Amniotic epithelial cell (primary cell): ENCODE measurements at places on chromosomes 6 and 20.

DNA sequence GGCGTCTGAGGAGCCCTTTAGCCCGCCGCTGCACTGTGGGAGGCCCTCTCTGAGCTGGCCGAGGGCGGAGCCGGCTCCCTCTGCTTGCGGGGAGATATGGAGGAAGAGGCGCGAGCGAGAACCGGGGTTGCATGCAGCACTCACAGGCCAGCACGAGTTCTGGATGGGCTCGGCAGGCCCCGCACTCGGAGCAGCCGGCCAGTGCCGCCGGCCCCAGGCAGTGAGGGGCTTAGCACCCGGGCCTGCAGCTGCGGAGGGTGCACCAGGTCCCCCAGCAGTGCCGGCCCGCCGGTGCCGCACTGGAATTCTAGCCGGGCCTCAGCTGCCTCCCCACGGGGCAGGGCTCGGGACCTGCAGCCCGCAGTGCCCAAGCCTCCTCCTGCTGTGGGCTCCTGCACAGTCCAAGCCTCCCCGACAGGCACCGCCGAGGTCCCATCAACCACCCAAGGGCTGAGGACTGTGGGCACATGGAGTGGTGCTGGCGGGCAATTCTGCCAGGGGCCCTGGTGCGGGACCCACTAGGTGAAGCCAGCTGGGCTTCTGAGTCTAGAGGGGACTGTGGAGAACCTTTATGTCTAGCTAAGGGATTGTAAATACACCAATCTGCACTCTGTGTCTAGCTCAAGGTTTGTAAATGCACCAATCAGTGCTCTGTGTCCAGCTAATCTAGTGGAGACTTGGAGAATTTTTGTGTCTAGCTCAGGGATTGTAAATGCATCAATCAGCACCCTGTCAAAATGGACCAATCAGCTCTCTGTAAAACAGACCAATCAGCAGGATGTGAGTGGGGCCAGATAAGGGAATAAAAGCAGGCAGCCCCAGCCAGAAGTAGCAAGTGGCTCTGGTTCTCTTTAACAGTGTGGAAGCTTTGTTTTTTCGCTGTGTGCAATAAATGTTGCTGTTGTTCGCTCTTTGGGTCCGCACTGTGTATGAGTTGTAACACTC lies 329.7 kb upstream of the JARID2 start:
- no peak for DNase-seq

- DNase-seq, result peak; percentile 63
These were observed 52.2 kb downstream of the JARID2 start for GRCh38 chr6:15297895-15298590.

GRCh38 chr20:41352666-41353065 lies 12.0 kb downstream of the LPIN3 start:
- DNase-seq, result no peak

GRCh38 chr6:16092140-16092539 lies 36.7 kb upstream of the MYLIP start:
- DNase-seq, result no peak

- peak; percentile 71 for DNase-seq
These were observed 54.4 kb upstream of the CCDC28A start for GRCh38 chr6:138719011-138719635.

GRCh38 chr6:30828027-30828962 lies 56.0 kb upstream of the DDR1 start:
- DNase-seq, result peak; percentile 86

- no peak for DNase-seq
These were observed 168.5 kb downstream of the SCP2D1 start for GRCh38 chr20:18981962-18982539.

- DNase-seq, result no peak
These were observed 93.3 kb upstream of the GCM1 start for GRCh38 chr6:53241938-53242337.

- peak; percentile 30 for DNase-seq
These were observed 3.1 kb downstream of the MMP9 start for GRCh38 chr20:46011631-46012482.

- DNase-seq, result peak; percentile 81
These were observed 32.7 kb upstream of the FAM83B start for GRCh38 chr6:54813892-54814291.

DNA sequence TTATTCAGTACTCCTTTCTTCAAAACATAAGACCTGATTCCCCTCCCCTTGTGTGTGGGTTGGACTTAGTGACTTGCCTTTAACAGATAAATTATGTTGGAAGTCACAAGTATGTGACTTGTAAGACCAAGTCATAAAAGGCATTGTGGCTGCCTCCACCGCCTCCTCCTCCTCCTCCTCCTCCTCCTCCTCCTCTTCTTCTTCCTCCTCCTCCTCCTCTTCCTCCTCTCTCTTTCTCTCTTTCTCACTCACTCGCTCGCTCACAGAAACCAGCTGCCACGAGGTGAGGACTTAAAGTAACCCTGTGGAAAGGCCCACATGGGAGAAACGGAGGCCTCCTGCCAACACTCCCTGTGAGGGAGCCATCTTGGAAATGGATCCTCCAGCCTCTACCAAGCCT lies 64.0 kb downstream of the NCR2 start:
- DNase-seq, result no peak

GRCh38 chr6:167113047-167113754 lies 9.7 kb upstream of the CCR6 start:
- no peak for DNase-seq

DNA sequence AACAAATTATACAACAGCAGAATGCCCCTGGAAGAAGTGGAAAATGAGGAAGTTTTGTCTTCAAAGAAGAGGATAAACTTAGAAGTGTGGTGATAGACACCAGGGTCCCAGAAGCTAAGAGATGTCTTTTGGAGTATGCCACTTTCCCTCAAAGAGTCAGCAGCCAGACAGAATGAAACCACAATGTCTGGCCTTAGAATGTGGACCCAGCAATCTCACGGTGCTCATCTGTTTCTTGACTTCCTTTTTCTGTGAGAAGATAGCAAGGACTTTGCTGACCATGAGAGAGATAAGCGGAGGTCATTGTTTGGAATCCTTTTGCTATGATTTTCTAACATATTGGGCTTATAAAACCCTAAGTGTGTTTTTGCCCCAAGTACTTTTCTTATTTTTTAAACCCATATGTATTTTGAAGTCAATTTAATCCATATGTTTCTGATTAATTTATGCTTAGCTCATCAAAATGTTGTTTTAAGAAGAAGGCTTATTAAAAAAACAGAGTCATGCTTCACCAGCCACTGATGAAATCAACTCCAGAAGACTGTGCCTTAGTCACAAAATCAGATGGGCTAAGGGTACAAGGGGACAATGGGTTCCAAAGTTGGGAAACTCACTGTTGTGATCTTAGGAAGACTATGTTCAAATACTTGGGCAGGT lies 451.2 kb upstream of the JAG1 start:
- DNase-seq, result no peak

DNA sequence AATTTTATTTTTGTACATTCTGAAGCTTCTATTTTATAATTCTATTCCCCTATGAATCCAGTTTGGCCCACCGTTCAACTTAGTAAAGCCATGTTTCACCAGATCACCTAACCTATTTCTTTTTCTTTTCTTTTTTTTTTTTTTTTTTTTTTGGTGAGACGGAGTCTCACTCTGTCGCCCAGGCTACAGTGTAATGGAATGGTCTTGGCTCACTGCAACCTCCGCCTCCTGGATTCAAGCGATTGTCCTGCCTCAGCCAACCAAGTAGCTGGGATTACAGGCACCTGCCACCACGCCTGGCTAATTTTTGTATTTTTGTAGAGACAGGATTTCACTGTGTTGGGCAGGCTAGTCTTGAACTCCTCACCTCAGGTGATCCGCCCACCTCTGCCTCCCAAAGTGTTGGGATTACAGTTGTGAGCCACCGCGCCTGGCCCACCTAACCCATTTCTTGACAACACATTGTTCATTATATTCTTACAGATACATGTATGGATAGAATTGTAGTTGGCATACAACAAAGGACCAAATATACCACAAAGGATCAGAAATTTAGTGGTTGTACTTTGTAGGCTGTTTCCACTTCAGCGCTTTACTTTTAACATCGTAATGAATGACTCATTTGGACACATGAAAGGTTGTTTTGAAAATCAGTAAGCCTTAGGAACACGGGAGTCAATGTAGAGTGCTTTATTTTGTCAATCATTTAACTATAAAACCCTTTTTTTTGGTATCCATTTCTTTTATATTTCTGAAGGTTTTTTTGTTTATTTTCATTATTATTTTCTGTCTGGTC lies 63.2 kb downstream of the GJA1 start:
- peak; percentile 63 for DNase-seq

DNA sequence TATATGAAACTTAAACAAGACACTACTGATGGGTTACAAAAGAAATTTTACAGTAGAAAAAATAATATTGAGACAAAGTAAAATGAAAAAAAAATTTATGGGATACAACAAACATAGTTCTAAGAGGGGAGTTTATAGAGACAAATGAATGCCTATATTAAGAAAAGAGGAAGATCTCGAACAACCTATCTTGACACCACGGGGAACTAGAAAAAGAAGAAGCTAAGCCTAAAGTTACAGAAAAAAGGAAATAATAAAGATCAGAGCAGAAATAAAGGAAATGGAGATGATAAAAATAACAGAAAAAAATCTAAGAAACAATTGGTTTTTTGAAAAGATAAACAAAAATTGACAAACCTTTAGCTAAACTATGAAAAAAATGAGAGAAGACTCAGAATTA lies 9.1 kb upstream of the ECHDC1 start:
- no peak for DNase-seq

DNA sequence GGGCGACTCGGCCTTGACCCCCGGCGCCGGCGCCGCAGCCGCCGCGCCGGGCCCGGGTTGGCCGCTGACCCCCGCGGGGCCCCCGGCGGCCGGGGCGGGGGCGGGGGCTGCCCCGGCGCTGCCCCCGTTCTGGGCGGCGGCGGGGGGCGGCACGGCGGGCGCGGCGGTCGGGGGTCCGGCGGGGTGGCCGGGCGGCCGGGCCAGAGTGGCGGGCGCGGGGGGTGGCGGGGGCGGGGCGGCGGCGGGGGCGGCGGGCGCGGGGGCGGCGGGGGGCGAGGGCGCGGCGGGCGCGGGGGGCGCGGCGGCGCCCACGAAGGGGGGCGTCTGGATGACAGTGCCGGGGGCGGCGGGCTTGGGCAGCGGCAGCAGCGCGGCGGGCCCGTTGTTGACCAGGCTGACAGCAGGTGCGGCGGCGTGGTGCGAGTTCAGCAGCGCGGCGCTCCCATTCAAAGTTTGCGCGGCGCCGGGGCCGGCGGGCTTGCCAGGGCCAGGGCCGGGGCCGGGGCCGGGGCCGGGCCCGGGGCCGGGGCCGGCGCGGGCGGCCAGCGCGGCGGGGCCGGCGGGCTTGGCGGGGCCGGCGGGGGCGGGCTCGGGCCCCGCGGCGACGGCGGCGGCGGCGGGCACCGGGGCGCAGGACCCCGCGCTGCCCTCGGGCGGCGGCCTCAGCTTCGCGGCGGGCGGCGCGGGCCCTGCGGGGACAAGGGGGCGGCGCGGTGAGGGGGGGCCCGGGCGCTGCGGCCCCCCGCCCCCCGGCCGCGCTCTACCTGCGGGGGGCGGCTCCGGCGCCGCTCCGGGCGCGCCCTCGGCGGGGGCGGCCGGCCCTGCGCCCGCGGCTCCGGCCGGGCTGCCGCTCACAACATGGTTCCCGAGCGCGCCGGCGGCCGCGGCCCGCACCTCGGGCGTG lies 659 bp downstream of the TAF4 start:
- DNase-seq, result no peak

DNA sequence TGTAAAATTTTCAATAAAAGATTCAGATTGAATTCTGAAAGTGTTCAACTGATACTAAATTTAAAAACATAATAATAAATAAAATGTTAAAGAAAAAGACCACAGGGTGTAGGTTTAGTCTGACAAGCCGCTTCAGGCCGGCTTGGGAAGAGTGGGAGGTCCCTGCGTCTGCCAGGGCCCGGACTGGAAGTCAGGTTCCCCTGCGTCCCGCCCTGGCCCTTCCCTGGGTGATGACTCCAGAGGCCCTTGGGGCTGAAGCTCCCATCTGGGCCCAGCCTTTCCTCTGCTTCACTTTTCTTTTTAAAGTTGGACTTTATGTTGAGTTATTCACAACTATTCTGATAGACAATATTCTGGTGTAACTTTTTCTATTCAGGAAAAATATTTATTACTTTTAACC lies 93.3 kb downstream of the SMOC2 start:
- no peak for DNase-seq

- peak; percentile 74 for DNase-seq
These were observed 3.7 kb upstream of the IP6K3 start for GRCh38 chr6:33750244-33750991.

DNA sequence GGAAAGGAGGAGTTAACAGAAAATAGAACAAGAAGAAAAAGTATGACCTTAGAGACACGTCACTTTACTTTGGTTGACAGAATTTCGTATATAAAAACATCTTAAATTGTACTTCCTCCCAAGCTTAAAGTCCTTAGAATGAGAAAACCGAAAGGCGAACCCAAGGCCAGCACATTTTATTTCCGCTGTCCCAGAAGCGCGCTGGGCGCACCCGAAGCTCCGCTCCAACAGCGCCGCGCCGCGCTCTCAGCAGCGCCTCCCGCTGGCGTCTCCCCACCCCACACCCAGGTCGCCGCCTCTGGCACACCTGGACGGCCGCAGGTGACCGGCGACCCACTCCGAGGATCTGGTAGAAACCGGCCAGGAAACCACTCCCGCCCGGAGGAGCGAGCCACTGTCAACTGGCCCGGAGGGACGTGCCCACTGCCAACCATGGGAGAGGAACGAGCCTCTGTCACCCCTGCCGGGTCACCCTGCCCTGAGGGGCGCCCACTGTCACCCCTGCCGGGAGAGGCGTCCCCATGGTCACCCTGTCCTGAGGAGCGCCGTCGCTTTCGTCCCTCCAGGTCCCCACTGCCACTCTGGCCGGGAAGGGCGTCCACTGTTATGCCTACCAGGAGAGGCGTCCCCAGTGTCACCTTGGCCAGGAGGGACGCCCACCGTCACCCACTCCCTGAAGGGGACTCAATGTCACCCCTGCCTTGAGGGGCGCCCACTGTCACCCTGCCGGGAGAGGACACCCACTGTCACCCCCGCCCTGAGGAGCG lies 824 bp downstream of the MPC1 start:
- no peak for DNase-seq

GRCh38 chr20:61722146-61722678 lies 343.5 kb downstream of the TAF4 start:
- DNase-seq, result peak; percentile 18

DNA sequence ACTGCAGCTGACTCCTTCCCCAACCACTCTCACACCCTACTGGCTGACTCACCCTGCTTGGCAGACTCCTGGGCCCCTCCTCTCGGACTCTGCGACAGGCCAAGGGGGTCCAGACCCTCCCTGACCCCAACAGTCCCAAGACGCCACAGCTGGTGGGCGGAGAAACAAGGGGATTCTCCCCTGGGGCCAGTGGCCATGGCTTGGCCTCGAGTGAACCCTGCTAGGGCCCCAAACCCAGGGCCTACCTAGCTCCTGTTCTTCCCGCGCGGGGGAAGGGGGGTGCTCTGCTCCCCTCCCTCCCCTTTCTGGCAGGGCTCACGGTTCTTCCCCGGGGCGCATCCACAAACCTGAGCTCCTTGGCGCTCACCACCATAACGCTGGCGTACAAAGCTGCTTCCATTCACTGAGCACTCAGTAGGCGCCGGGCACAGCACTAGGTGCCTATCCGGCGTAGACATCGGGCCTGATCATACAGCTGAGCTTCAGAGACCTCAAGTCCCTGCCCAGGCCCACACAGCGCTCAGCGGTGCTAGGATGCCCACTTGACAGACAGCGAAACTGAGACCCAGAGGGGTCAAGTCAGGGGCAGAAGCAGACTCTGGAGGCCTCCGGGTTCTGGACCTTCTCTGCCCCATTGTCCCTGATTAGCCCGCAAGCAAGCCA lies 597 bp downstream of the ADA start:
- no peak for DNase-seq
